ENCODE measurements at places on chromosomes 5 and 9.

- no peak for DNase-seq
Measured at GRCh38 chr5:55276771-55277170, 30.7 kb downstream of the DHX29 start.

DNA sequence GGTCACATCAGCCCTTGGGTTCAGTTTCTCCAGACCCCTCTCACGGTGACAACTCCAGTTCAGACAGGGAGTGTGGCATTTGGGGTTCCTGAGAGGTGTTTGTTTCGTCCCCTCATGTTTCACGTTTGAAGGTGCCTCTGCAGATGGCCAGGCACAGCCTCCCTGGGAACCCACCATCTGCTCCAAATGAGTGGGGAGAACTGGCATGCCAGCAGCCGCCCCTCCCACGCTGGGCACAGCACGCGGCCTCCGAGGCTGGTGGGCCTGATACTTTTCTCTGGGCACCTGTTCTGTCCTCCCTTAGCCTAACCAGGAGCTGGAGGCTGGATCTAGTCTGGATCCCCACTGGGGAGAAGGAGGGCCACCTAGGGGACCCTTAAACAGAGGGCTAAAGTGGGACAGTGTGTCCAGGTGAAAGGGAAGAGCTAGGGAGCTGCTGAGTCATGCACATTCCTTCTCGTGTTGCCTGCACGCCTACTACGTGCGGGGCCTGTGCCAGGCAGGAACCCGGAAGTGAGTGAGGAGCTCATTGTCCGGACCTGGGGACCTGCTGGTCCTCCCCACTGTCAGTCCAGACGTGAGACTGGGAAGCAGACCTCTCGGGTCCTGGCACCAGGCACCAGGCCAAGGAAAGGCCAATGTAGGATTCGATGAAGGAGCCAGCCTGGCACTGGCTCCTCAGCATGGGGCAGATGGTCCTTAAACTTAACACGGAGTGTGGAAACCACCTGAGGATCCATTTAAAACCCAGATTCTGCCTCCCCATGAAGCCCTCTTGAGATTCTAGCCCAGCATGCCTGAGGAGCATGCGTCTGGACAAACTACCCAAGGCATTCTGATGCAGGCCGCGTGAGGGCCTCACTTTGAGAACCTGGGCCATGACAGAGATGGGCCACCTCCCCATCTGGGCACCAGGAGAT lies 11.7 kb downstream of the DNM1 start:
- no peak for DNase-seq

GRCh38 chr5:141757402-141757801 lies 75.4 kb upstream of the ARAP3 start:
- no peak for DNase-seq

- no peak for DNase-seq
Measured at GRCh38 chr5:117433818-117434217, 859.2 kb upstream of the SEMA6A start.

DNA sequence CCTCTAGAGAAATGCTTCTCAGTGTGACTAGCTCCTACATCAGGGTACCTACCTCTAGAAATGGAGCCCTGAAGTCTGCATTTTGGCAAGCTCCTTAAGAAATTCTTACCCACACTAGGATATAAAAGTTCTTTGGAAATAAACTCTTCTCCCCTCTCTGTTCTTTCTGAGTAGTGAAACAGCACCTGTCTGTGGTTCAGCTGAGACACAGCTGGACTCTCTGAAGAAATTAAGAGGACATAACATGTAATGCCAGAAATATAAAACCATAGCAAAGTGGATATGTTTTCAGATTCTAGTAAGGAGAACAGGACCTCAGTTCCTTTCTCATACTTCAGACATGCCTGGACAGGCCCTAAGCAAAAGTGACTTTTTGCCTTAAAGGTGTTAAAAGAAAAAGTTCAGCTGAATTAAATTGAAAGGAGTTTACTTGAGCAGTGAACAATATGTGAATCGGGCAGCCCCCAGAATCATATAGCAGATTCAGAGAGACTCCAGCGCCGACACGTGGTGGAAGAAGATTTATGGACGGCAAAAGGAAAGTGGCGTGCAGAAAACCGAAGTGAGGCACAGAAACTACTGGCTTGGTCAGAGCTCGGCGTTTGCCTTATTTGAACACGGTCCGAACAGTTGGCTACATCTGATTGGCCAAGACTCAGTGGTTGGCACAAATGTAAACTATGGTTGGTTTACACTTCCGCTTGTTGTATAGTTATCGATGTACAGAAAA lies 64.5 kb downstream of the PRKACG start:
- DNase-seq, result no peak

GRCh38 chr5:74576941-74577456 lies 63.5 kb downstream of the ENC1 start:
- DNase-seq, result peak; percentile 71

DNA sequence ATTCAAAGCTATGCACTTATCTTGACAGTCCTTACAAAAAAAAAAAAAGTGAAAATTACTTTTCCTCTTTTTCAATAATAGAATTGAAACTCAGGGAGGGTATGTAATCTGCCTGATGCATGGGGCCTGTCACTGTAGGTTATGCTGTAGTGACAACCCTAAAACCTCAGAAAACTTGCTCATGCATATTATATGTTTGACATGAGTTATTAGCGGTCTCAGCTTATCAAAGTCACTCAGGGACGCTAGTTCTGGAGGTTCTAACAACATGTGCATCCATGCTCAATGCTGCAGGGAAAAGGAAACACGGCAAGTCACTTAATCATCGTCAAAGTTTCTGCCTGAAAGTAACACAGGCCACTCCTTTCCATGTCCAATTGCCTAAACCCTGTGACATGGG lies 78.4 kb upstream of the TMEM252 start:
- no peak for DNase-seq

GRCh38 chr5:74587890-74588289 lies 52.6 kb downstream of the ENC1 start:
- no peak for DNase-seq

DNA sequence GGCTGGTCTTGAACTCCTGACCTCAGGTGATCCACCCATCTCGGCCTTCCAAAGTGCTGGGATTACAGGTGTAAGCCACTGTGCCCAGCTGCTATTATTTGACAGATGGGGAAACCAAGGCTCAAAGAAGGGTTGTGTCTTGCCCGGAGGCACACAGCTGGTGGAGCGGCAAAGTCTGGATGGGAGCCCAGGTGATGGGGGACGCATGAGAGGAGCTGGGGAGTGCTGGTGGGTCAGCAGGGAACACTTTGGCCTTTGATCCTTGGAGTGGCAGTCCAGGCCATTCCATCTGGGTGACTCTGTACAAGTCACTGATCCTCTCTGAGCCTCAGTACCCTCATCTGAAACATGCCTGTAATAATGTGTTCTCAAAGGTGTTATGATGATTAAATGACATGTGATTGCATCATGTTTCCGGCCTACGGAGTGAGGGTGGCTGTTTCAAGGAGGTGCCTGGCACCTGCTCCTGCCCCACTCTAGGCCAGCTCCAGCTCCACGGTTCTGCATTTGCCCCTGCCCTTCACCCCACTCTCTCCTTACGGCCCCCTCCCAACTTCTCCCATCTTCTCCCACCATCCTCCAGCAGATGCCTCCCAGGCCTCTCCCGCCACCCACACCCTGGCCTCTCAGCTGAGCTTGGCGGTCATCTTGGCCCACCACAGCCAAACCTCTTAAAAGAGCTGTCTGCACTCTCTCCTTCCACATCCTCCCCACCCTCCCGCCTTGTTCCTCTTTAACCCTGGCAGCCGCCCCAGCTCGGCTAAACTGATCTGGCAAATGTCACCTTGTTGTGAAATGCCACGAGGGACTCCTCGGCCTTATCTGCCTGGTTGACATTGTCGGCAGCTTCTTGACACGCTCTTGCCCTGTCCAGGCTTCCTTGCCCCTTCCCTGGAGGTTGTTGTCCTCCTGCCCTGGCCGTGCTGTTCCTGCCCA lies 5.5 kb upstream of the DBN1 start:
- DNase-seq, result peak; percentile 35

DNA sequence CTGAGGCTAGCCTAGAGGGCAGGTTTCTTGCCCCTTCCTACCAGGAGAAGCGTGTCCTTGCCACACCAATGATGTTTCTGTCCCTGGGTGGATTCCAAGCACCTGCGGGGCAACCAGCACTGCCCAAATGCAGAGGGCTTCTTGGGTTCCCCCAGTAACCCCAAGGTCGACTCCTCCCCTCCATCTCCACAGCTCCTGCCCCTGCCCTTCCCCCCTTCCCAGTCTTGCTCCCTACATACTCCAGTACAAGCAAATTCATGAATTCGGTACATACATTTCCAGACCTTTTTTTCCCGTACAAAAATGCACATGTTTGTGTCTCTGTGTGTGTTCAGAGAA lies 12.8 kb upstream of the JADE2 start:
- no peak for DNase-seq

Measured in GM10248 (cell line).